ENCODE measurements at places on chromosomes 13 and 19.

DNA sequence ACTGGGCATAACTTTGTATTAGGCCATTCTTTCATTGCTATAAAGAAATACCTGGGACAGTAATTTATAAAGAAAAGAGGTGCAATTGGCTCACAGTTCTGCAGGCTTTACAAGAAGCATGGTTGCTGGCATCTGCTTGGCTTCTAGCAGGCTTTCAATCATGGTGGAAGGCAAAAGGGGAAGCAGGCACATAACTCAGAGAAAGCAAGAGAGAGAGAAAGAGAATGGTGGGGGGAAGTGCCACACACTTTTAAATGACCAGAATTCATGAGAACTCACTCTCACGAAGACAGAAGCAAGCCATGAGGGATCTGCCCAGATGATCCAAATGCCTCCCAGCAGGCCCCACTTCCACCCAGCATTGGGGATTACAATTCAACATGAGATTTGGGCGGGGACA is 179.7 kb downstream of the SPRY2 start:
- no peak for DNase-seq

DNA sequence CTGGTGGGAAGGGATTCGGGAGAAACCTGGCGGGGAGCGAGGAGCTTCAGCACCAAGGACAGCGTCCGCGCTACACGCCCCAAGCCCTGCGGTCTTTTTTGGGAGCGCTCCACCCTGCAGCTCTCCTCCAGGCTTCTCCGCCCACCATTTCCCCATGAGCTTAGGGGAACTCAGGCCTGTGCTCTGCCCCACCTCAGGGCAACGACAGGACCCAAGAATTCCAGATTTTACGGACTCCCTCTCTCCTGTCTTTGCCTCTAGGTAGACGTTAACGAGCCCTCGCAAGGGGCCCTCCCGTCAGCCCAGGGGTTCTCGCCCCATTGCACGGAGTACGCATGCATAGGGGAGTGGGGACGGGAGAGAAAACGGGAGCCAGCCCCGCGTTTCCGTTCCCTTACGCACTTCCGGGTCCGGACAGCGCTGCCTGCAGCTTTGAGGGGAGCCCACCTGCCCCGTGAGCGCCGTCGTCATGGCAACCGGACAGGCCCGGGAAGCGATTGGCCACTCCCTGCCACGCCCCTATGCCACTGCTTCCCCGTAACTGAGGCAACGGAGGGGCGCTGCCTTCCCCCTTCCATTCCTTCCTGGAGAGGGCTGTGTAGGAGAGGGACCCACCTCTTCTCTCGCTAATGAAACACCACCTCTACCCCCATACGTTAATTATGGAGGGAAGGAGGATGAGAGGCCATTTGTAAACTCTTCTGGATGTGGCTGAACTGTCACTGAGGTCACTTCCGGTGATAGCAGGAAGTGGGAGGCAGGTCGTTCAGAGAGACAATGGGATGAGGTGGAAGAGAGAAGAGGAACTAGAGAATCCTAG is 20.8 kb downstream of the NOVA2 start:
- no peak for DNase-seq

GRCh38 chr19:28319227-28319626 is 893.7 kb downstream of the UQCRFS1 start:
- no peak for DNase-seq

- no peak for DNase-seq
Observed at GRCh38 chr13:44236801-44237207, 136.8 kb upstream of the SERP2 start.

DNA sequence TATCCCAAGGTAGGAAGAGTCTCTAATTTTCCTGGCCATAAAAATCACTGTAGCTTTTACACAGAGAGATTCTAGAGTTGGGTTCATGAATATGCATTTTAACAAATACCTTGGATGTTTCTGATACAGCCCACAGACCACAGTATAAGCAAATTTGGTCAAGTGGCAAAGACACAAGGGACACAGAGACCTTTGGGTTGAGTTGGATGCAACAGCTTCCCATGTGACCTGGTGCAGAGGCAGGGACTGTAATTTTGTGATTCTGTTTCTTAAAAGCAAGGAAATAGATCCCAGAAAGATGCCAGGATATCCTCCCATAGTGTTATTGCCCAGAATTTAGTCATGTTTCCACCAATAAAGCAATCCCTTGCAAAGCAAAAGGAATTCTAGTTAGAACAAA is 27.0 kb downstream of the FPR3 start:
- no peak for DNase-seq

DNA sequence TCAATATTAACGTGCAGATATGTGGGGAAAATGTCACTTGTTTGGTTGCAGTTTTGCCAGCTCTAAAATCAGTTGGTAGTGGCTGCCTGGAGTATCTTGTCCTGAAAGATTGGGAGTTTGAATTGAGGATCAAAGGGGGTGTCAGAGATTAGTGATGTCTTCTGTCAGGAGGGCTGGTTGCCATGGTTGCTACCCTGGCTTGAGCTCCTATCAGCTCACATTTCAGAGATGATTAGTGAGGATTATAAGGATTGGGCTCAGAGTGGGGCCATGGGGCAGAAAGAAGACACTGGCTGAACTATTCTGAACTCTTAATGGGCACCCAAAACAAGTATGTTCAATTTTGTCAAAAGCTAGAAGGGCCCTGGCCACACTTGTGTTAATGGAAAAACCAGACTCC is 95.5 kb upstream of the RNF113B start:
- DNase-seq: no peak

- DNase-seq: no peak
Observed at GRCh38 chr19:29809795-29810503, 1.8 kb upstream of the CCNE1 start.

GRCh38 chr19:41997121-41997850 is 3.3 kb upstream of the ATP1A3 start:
- no peak for DNase-seq

DNA sequence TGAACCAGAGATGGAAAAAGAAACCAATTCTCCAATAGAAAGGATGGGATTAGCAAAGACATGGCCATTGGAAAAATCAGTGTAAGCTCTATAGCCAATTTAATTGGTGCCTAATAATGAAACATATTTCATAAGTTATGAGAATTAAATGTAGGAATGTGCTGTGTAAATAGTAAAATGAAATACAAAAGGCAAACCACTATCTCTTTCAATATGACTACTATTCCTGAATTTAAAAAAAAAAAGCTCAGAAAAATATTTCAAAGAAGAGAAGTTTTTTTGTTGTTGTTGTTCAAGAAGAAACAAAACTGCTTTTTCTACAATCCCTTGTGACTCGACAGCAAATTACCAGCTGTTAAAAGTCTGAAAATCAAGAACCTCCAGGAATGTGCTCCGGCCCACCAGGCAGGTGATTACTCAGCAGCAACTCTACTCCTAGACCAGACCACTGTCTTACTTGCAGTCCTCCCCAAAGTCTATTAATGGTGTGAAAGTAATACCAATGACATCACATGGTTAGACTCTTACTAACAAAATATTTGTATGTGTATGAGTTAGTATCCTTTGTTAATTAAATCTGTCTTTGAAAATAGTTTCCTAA is 362.4 kb downstream of the KCTD12 start:
- DNase-seq: no peak

- DNase-seq: no peak
Observed at GRCh38 chr19:19741184-19741583, 8.3 kb upstream of the ZNF14 start.

DNA sequence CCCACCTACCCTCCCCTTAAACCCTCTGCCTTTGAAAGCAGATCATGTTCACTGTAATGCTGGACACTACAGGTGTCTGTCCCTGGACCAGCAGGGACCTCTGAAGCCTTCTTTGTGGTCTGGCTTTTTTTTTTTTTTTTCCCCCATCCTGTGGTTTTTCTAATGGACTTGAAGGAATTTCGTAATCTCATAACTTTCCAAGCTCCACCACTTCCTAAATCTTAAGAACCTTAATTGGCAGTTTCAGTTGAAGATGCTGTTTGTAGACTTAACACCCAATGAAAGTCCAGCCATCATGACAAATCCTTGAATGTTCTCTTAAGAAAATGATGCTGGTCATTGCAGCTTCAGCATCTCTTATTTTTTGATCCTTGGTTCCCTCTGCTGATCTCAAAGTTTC is 45.0 kb upstream of the LRCH1 start:
- DNase-seq: no peak

GRCh38 chr13:27960362-27961226 is 8.5 kb downstream of the CDX2 start:
- DNase-seq: no peak

DNA sequence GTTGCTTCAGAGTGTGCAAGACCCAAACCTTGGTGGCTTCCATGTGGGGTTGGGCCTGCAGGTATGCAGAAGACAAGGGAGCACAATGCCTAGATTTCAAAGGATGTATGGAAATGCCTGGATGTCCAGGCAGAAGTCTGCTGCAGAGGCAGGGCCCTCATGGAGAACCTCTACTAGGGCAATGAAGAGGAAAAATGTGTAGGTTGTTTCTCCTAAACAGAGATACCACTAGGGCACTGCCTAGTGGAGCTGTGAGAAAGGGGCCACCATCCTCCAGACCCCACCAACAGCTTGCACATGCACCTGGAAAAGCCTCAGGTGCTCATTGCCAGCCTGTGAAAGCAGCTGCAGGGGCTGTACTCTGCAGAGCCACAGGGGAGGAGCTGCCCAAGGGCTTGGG is 532.6 kb upstream of the GPC6 start:
- no peak for DNase-seq

DNA sequence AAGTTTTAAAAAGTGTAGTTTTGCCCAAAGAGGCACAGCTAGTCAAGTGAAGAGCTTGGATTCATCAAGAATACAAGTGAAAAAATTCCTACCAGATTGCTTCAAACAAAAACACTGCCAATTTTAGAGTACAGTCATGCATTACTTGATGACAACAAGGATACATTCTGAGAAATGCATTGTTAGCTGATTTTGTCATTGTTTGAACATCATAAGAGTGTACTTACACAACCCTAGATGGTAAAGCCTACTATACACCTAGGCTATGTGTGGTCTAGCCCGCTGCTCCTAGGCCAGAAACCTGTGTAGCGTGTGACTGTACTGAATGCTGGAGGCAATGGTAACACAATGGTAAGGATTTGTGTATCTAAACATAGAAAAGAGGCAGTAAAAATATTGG is 41.1 kb downstream of the TMTC4 start:
- DNase-seq: no peak

GRCh38 chr19:27905074-27905473 is 1307.9 kb downstream of the UQCRFS1 start:
- no peak for DNase-seq

DNA sequence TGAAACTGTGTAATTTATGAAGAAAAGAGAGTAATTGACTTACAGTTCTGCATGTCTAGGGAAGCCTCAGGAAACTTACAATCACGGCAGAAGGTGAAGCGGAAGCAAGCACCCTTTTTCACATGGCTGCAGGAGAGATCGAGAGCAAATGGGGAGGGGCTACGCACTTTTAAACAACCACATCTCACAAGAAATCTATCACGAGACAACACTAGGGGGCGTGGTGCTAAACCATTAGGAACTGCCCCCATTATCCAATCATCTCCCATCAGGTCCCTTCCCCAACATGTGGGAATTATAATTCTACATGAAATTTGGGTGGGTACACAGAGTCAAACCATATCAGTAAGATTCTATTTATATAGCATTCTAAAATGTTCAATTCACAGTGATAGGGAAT is 114.8 kb upstream of the TRPC4 start:
- DNase-seq: no peak

GRCh38 chr13:74562381-74562780 is 428.2 kb upstream of the KLF12 start:
- DNase-seq: no peak

DNA sequence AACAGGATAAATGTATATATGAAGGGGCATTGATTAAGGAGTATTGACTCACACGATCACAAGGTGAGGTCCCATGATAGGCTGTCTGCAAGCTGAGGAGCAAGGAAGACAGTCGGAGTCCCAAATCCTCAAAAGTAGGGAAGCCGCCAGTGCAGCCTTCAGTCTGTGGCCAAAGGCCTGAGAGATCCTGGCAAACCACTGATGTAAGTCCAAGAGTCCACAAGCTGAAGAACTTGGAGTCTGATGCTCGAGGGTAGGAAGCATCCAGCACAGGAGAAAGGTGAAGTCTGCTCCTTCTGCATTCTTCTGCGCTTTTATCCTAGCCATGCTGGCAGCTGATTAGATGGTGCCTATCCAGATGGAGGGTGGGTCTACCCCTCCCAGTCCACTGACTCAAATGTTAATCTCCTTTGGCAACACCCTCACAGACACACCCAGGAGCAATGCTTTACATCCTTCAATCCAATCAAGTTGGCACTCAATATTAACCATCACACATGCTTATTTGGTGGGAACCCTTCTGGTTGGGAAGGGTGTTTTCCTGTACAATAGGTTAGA is 55.1 kb downstream of the SLAIN1 start:
- DNase-seq: no peak

GRCh38 chr19:52391135-52391534 is 6.5 kb upstream of the ZNF528 start:
- DNase-seq: no peak

DNA sequence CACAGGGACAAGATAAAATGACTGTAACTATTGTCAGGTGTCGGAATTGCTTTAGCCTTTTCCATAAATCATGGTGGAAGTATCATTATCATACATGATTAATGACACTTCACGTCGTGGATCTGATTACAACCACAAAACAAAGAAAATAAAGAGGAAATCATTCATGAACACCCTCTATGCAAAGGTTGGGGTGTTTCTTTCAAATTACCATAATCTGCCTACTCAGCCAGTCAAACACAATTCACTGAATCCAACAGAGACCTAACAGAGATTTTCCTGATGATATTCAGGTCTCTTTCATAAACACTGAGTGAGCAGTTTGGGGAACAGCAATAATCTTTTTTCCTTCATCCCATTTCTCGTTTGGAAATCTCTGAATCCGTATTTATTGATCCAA is 625.6 kb downstream of the DCT start:
- no peak for DNase-seq

- no peak for DNase-seq
Observed at GRCh38 chr13:33727297-33728083, 90.5 kb upstream of the RFC3 start.

DNA sequence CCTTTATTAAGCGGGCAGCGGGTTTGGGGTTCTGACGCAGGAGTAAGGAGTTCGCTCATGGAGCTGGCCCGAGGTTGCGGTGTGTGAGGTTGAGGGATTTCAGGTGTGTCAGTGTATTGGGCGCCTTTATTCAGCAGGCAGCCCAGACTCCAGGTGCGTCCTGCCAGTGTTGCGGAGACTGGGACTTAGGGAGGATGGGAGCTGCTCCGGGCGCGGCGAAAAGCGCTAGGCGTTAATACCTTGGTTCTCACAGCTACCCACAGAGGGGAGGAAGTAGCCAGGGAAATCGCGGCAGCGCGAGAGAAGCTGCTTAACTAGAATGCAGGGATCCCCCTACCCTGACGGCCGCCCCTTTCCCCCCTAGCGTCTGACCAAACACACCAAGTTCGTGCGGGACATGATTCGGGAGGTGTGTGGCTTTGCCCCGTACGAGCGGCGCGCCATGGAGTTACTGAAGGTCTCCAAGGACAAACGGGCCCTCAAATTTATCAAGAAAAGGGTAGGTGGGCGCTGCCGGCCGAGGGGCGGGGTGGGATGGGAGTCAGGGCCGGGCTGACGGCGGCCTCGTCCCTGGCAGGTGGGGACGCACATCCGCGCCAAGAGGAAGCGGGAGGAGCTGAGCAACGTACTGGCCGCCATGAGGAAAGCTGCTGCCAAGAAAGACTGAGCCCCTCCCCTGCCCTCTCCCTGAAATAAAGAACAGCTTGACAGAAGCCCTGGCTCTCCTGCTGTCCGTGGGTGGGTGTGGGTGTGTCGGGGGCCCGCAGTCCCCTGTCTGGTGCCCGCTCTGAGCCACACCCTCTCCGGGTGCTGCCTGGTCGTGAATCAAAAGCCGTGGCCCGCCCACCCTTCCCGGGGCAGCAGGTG is 1.1 kb downstream of the RPL36 start:
- no peak for DNase-seq
